ENCODE measurements at places on chromosomes 12 and 14.

- DNase-seq: peak; percentile 75
Measured at GRCh38 chr12:52903285-52903854, 1.5 kb downstream of the KRT8 start.

DNA sequence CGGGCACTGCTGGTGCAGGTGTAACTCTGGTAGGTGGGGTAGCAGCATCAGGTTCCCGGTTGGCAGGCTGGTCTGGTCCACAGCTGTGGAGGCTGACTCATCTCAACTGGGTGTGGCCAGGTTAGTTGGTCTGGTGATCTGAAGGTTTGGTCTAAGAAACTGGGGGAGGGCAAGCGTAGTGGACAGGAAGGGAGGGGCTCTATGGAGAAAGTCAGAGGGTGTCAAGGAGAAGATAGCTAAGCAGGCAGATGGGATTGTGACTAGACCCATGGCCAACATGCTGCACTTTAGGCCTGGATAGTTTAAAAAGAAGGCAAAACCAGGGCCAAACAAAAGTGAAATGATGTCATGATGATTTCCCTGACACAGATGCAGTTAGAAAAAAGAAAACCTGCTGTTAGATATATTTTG lies 7.9 kb downstream of the TRIM9 start:
- DNase-seq: no peak

DNA sequence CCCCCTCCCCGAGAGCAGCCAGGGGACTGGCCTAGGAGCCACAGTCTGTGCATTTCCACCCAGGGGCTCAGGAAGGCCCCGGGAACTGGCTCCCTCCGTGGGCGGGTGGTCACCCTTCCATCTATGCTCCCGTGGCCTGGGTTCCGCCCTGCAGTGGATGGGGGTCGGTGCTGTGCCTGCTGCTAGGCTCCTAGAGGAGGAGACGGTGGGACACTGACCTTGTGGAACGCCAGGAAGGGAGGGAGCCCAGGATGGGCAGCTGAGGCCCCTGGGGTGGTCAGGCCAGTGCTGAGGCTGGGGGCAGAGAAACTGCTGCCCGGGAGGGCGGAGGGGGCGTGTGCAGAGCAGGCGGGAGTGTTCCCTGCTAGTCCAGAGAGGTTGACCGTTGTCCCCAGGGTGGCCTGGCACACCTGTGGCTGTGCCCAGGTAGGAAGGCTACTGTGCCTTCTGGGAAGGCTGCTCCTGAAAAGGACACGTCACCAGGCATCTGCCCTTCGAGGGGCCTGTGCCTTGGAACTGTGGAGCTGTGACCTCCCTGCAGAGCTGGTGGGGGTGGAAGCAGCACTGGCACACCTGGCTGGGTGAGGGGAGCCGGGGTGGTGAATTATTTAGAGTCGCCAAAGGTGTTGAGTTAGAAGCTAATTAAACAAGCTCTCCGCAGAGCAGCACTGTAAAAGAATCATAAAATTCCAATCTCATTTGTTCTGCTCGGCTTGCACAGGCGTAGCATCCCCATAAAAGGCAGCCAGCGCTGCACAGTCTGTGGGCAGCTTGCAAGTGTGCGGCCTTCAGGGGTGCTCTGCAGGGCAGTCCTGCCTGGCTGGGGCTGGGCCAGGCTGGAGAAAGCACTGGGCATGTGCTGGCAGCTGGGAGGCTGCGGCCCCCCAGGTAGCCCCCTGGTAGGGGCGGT lies 145.1 kb downstream of the KIF26A start:
- DNase-seq: no peak

GRCh38 chr14:104913435-104913834 lies 11.2 kb upstream of the PLD4 start:
- no peak for DNase-seq

- DNase-seq: no peak
Measured at GRCh38 chr12:22881878-22882385, 257.0 kb downstream of the ETNK1 start.

GRCh38 chr14:45906257-45906656 lies 653.3 kb upstream of the MIS18BP1 start:
- DNase-seq: no peak

- peak; percentile 85 for DNase-seq
Measured at GRCh38 chr12:68530965-68531364, 79.7 kb upstream of the RAP1B start.

DNA sequence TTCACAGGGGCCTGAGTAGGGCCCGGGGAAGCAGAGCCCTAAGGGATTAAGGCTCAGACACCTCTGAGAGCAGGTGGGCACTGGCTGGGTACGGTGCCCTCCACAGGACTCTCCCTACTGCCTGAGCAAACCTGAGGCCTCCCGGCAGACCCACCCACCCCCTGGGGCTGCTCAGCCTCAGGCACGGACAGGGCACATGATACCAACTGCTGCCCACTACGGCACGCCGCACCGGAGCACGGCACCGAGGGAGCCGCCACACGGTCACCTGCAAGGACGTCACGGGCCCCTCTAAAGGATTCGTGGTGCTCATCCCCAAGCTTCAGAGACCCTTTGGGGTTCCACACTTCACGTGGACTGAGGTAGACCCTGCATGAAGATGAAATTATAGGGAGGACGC lies 7.1 kb downstream of the LTBR start:
- no peak for DNase-seq

- DNase-seq: no peak
Measured at GRCh38 chr12:108094056-108094649, 34.9 kb upstream of the WSCD2 start.

- DNase-seq: no peak
Measured at GRCh38 chr12:20807192-20808080, 3.1 kb upstream of the SLCO1B3 start.

GRCh38 chr14:59262717-59263454 lies 74.4 kb downstream of the DAAM1 start:
- DNase-seq: no peak

GRCh38 chr12:28775556-28775955 lies 373.5 kb upstream of the FAR2 start:
- DNase-seq: no peak

- DNase-seq: no peak
Measured at GRCh38 chr12:7072035-7072434, 11.5 kb downstream of the C1S start.

DNA sequence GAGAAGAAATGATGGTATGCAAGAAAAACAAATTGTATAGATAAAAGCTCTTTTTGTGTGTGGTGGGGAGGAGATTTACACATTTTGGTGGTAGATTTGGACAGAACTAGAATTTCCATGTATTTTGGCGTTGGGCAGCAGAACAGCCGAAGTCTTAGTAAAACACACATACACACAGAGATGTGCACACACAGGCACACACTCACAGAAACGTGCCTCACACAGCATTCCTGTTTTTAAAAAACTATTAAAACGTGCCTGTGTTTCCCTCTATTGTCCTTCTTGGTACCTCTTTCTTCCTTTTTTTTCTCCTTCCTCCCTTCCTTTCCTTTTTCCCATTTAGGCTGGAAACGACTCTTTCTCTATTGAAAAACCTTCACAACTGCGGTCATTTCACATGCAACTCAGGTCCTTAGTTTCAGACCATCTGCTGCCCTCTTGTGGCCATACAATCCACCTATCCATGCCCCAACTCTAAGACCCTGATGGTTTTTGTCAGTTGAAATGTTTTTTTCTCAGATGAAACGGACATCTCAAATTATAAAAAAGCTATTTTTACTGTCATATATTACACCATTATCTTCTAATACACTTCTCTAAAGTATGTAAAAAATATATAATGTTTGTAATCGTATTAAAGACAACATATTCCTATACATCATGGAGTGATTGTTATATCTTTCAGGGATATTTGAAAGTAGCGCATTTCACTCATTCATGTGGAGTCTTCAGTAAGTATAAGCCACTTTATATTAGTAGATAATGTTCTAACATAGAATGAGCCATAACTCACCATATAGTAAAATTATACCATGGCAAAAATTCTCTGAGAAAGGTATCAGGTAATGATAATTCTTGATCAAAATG lies 386.7 kb upstream of the NOVA1 start:
- DNase-seq: peak; percentile 30

GRCh38 chr12:79255288-79255687 lies 390.7 kb downstream of the SYT1 start:
- DNase-seq: peak; percentile 59

DNA sequence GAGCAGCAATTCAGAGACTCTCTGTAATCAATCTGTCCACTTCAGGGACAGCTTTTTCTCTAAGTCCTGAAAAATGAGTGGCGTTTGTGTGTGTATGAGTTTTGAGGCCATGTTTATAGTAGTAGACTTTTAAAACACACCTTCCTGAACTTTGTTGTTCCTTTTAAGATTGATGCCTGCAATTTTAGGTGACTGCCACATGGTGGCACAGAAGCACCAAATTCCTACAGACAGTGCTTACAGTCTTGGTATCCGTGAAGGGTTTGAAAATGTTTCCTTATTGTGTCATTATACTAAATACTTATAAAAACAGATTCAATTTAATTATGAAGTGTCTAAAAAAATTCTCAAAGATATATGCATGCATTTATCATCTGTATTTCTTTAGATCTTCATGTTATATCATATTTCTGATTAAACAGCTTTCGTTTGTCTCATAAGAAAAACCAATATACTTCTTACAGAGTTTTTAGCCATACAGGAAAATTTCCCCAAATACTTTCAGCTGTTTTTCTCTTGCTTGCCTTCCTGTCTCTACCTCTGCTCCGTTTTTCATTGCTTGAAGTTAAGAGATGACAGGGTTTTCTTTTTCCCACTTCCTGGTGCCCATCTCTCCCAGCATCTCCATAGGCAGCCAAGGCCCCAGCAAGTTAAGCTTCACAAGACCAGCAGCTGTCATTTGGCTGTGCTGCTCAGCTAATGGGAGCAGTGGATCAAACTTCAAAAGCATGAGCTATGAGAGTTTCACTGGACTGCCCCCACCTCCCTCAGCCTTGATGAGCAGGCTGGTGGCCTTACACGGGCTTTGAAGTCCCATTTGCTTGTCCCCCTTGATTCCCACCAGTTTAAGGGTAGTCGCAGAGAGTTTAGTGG lies 259.6 kb downstream of the AKAP6 start:
- DNase-seq: peak; percentile 40

- peak; percentile 94 for DNase-seq
Measured at GRCh38 chr14:71651228-71651627, 281.0 kb upstream of the RGS6 start.

- DNase-seq: peak; percentile 34
Measured at GRCh38 chr12:44930972-44931600, 55.0 kb upstream of the NELL2 start.

GRCh38 chr14:67815573-67816225 lies 691 bp downstream of the ZFYVE26 start:
- peak; percentile 51 for DNase-seq

GRCh38 chr12:101087920-101088319 lies 122.1 kb downstream of the SLC5A8 start:
- no peak for DNase-seq

DNA sequence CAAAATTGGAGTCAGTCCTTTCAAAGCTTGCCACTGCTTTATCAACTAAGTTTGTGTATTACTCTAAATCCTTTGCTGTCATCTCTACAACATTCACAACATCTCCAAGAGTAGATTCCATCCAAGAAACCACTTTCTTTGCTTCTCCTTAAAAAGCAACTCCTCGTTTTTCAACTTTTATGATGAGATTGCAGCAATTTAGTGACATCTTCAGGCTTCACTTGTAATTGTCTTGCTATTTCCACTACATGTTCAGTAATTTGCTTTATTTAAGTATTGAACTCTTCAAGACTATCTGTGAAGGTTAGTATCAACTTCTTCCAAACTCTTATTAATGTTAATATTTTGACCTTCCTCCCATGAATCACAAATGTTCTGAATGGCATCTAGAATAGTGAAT lies 747.9 kb downstream of the TMTC2 start:
- no peak for DNase-seq

GRCh38 chr14:90560991-90561390 lies 164.2 kb downstream of the CALM1 start:
- DNase-seq: no peak

DNA sequence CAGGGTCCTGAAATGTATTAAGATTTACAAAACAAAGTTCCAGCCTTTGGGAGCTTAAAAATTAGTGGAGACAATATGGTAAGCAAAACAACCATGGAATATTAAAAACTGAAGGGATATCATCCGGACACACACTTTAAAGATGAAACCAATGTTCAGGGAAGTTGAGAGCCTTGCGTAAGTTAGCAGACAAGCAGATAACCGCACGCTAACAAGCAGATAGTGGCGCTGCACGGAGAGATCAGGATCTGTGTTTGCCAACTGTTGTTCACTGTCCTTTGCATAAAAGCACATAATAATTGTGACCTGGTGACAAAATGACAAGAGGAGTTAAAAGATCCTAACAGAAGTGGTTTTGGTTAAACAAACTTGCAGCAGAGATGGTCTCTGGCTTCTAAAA lies 14.3 kb upstream of the TMEM229B start:
- DNase-seq: no peak

- DNase-seq: no peak
Measured at GRCh38 chr12:114604606-114605005, 79.4 kb downstream of the TBX3 start.

DNA sequence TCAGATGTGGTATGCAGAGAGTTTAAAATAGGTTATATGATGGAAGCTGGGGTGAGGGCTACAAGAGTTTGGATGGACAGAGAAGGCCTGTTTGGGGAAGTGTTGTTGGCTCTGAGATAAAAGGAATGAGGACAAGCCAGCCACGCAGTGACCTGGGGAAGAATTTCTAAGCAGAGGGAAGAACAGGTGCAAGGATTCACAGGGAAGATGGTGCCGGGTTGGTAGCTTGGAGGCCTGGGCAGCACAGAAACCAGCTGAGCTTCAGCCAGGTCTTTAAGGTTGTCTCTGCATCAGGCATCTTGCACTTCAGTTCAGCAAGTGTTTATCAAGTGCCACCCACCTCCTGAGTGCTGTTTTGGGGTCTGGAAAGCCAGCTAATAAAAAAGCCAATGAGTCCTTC lies 1163.7 kb downstream of the AACS start:
- DNase-seq: no peak

DNA sequence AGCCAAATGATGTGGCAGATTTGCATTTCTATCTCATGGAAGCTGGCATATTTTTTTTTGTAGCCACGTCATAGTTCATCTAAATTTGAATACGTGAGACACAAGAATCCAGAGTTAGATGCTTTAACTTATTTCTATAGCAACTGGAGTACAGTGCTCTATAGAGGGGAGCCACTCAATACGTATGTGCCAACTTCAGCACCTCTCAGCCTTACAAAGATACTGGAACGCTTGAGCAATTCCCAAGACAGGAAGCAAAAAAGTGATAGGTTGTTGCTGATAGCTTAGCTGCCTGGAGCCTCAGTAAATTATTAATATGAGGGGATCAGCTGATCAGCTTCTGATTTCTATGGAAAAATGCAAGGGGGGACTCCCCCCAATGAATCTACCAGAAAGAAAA lies 24.1 kb upstream of the PELI2 start:
- DNase-seq: no peak

- no peak for DNase-seq
Measured at GRCh38 chr14:36365766-36366165, 45.3 kb upstream of the MBIP start.

DNA sequence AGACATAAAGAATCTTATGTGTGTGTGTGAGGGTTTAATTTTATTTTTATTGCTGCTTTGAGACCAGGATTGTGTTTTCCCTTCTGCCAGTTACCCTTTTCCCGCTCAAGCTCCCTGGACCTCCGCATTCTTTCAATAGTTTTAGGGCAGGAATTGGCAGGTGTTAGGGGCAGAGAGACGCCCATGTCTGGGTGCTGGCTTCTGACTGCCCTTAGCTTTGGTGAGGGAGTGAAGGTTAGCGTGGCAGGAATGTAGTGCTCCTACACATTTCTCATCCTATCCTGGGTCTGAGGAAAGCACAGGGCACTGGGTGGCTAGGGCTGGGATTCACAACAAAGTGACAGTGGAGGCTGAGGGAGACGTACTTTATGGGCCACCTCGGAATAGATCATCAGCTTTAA lies 428.1 kb downstream of the ZFP36L1 start:
- peak; percentile 44 for DNase-seq

GRCh38 chr12:131915000-131915689 lies 13.9 kb upstream of the PUS1 start:
- no peak for DNase-seq

Measured in astrocyte (in vitro differentiated cells and primary cell).